ENCODE measurements at places on chromosomes 4 and X. TPM values are rescaled to one million over a fixed set of nuclear protein-coding genes. Genes with fewer than 3 reads are reported as not detected.

DNA sequence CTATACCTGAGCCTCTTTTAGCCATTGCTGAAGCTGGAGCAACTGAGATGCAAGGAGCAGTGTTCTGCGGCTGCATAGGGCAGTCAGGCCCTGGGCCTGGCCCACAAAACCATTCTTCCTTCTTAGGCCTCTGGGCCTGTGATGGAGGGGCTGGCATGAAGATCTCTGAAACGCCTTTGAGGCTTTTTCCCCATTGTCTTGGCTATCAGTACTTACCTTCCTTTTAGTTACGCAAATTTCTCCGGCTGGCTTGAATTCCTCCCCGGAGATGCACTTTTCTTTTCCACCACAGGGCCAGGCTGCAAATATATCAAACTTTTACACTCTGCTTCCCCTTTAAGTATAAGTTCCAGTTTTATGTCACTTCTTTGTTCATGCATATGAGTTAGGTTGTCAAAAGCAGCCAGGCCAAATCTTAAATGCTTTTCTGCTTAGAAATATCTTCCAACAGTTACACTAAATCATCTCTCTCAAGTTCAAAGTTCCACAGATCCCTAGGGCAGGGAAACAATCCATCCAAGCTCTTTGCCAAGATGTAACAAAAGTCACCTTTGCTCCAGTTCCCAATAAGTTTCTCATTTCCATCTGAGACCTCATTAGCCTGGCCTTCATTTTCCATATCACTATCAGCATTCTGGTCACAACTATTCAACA is 194.4 kb upstream of the PCDH7 start:
- DNase-seq, result no peak

DNA sequence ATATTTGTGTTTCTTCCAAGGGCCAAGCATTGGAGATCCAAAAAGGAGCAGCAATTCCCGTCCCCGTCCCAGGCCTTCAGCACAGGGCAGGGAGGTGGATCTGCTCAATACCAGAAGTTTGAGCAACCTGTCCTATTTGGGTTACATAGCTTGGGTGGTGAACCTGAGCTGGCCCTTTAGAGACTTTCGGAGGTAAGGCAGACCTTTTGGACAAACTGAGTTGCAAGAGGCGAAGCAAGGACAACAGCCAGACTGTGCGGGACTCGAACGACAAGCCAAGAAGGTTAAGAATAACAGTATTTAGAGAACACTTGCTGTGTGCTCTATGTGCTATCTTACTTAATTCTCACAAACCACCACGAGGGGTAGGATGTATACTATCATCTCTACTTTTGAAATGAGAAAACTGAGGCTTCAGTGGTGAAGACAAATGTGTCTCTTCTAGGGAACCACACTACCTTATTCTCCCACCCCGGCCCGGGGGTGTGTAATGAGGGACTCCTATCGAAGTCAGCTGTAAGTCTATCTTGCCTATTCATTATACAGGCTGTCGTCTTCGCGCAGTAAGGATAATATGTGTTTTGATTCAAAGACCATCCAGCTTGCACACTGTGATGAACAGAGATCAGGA is 1.3 kb downstream of the NOP14 start:
- no peak for DNase-seq

GRCh38 chrX:24676403-24677024 is 17.2 kb upstream of the POLA1 start:
- DNase-seq, result no peak

DNA sequence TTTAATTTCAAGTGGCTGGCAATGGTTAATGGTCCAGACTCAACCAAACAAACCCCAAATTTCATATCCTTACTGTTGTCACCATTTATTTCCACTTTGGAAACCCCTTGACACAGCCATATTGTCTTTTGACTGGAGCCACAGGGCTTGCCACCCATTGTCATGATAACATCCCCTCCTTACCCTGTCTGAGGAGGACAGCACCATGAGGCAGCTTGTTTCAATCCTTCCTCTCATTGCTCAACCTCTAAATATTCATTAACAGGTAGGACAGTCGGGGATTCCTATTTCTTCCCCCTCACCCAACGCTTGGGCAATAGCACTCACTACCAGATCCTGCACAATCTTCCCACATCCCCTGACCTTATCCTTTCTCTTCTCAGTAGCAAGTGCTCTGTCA is 92.1 kb downstream of the CEP135 start:
- DNase-seq, result no peak

DNA sequence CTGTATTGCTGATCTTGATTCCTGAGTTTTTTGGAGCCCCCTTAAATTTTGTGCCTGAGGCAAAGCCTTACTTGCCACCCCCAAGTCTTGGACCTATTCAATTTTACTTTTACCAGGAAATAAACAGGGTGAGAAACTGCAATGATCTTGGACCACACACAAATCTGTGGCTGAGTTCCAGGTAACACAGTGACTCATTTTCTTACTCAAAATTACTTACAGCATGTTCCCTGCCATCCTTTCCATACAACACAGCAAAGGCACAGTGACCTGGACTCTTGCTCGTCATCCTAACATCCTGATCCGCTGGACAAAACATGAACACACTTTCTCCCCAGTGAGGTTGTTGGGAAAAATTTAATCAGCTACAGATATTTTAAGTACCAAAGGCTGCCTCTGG is 60.7 kb upstream of the S100G start:
- no peak for DNase-seq

- no peak for DNase-seq
These were observed 534.2 kb downstream of the INPP4B start for GRCh38 chr4:142311916-142312315.

- DNase-seq, result no peak
These were observed 30.0 kb downstream of the PAPSS1 start for GRCh38 chr4:107689912-107690587.

DNA sequence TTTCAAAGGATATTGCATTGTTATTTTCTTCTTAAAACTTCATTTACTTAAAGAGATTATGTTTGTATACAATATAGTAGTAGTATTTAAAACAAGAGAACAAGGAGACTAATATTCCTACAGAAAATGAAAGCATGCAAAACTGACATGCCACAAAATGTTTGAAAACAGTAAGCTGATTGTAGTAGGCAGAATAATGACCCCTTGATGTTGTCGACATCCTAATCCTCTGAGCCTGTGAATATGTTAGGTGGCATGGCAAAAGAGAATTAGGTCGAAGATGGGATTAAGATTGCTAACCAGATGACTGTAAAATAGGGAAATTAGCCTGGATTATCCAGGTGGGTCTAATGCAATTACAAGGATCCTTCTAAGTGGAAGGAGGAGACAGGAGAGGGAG is 522.2 kb upstream of the NR3C2 start:
- no peak for DNase-seq

DNA sequence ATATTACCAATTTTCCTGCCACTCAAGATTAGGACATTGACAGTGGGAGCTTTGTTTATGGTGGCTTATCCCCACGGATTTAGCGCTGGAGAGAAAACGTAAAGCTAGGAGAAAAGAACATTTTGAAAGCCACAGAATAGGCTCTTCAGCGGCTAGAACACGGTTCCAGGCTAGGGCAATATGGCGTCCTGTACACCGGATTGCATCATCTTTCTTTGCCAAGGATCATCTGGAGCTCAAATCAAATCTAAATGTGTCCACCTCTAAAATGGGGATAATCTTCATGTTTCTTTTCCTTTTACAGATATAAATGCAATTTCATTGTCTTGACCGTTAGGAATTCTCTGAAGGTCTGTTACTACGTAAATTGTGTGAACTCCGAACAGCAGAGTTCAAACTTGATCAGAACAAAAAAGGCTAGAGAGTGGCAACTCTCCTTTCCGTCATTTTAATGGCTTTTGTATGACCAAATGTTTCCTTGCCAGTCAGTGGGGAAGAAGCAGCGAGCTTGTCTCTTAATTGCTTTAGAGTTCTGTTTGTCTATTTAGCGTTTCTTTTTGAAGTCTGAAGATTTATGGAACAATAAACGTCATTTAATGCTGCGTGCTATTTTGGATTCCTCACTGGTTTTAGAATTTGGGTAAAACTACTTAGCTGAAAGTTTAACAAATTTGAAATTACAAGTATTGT is 2.6 kb upstream of the WWC2 start:
- DNase-seq, result no peak

The CAPN6 gene
- 35.6 TPM for total RNA-seq

The NAP1L2 gene
- total RNA-seq, result 4.4 TPM

The ATP2B3 gene
- not detected for total RNA-seq

The ATP8A1 gene
- 5.1 TPM for total RNA-seq
